ENCODE measurements at places on chromosomes 5 and 9.

GRCh38 chr5:133321833-133322420, 270.1 kb downstream of the HSPA4 start:
- DNase-seq: no peak

DNA sequence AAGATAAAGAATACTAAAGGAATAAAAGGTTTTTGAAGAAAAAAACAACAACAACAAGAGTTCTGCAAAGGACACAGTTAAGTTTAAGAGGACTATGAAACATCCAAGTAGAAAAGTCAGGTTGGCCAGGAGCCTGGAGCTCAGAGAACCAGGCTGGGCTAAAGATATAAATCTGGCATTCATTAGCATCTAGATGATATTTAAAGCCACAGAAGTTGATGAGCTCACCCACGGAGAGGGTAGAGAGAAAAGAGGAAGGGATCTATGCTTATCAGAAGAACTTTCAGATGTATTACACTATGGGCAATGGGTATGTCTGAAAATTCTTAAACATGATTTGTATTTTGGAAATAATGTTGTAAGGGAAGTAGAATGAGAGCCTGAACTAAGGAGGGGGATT, 9.9 kb downstream of the MIER3 start:
- DNase-seq: no peak

GRCh38 chr9:126763130-126763764, 41.6 kb upstream of the ZBTB43 start:
- DNase-seq: peak; percentile 11

GRCh38 chr5:40601198-40601868, 78.4 kb upstream of the PTGER4 start:
- DNase-seq: no peak

DNA sequence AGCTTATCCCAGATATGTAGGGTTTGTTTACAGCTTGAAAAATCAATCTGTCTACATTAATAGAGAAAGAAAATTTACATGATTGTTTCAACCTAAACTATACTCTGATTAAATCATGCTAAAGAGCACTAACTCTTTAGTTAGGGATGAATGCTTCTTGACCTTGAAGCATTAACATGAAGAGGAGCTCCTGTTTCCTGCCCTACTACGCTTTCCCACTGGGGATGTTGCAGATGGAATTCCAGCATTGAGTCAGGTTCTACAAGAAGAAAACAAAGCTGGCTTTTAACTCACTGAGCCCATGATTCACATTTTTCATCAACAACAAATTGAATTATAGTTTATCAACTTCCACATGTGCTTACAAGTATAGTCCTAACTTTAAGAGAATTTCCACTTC, 471.3 kb downstream of the TMEM232 start:
- DNase-seq: no peak

DNA sequence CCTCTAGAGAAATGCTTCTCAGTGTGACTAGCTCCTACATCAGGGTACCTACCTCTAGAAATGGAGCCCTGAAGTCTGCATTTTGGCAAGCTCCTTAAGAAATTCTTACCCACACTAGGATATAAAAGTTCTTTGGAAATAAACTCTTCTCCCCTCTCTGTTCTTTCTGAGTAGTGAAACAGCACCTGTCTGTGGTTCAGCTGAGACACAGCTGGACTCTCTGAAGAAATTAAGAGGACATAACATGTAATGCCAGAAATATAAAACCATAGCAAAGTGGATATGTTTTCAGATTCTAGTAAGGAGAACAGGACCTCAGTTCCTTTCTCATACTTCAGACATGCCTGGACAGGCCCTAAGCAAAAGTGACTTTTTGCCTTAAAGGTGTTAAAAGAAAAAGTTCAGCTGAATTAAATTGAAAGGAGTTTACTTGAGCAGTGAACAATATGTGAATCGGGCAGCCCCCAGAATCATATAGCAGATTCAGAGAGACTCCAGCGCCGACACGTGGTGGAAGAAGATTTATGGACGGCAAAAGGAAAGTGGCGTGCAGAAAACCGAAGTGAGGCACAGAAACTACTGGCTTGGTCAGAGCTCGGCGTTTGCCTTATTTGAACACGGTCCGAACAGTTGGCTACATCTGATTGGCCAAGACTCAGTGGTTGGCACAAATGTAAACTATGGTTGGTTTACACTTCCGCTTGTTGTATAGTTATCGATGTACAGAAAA, 64.5 kb downstream of the PRKACG start:
- DNase-seq: no peak

GRCh38 chr5:158869092-158869491, 230.6 kb downstream of the EBF1 start:
- DNase-seq: no peak

DNA sequence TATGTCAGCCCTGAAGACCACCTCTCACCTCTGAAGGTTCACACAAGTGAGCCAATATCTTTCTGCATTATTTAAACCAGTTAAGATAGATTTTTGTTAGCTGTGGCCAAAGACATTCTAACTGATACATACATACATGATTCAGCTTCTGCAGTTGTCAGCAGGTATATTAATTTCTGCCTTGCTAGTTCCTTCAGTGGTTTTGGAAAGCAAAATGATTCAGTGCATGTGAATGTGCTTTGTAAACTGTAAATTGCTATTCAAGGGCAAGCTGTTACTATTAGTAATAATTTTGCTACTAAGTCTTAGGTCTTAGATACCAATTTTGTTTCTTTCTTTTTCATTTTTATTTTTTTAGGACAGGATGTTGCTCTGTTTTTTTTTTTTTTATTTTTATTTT, 89.2 kb upstream of the ERBIN start:
- no peak for DNase-seq

DNA sequence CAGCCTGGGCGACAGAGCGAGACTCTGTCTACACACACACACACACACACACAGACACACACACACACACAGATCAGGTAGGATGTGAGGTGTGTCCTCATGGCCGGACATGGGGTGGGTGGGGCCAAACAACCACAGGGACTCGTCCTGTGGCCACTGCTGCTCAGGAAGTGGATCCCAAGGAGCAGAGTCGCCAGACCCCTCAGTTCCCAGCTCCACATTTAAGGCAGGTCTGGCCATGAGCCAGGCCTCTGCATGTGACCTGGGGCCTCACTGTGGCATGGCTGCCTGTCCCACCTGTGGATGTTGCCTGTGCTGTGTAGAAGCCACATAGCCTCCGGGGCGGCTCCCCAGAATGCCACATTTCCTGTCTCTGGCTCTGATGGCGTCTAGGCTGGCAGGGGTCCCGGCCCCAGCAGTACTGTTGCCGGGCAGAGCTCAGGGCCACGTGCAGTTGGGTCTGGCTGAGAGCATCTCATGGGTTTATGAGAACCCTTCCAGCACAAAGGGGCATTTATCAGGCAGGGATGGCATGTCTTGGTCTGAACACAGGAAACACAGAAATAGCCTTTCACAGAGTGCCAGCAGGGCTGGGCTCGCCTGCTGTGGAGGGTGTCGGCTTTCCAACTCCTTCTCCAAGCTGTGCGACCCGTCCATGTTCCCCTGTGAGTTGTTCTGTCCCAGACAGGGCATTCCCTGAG, 9.9 kb upstream of the NINJ1 start:
- peak; percentile 57 for DNase-seq

GRCh38 chr5:151040211-151040747, 19.9 kb downstream of the GPX3 start:
- DNase-seq: peak; percentile 28

DNA sequence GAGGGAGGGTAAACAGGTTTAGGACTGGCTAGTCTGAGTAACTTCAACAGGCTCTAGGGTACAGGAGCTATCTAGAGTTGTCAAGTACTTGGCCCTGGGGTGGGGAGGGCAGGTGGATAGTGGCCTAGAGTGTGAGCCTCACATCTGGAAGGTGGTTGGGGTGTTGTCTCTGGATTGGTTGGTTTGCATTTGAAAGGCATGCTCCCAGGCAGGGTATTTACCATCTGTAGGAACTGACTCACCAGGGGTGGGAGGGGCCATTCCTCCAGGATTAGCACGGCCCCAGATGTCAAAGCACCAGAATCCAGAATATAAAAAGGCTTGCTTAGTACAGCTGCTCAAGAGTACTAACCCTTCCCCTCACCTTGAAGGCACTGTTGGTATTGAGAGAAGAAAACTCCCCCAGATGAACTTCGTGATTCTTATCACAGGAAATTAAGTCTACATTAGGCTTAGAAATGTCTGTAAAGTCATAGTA, 193.3 kb downstream of the NTRK2 start:
- DNase-seq: peak; percentile 56

- peak; percentile 3 for DNase-seq
Observed at GRCh38 chr9:20980832-20981455, 50.5 kb downstream of the HACD4 start.

DNA sequence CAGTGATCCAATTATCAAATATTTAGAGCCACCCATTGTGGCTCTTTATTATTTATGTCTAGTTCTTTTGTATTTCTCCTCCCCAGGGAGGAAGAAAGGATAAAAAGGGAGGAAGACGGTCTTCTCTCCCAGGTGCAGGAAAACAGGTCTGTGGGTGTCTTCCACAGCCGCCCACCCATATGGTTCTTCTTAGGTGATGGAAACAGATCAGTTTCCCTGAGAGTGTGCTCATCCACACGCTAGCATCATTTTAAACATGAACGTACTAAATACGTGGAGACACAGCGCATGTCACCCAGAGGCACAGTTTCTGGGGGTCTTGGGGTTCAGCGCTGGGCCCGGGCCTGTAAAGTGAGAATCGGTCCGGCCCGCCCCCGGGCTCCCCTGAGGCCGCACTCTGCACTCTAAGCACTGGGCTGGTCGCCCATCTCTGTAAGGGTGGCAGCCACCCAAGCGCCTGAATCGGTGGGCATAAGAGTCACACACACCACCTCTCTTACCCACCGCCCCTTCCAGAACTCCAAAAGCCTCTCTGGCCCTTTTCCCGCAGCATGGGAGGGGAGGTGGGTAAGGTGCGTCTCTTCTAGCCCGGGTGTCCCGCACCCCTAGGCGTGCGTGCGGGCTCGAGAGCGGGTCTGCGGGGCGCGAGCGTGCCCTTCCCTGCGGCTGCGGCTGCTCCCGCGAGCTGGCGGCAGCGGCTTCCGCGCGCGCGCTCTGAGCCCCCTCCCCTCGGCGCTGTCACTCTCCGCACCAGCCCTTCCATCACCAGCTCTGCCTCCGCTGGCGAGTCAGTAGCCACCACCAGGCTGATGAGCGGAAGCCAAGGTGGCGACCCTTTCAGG, 1.3 kb downstream of the PTCH1 start:
- DNase-seq: no peak

DNA sequence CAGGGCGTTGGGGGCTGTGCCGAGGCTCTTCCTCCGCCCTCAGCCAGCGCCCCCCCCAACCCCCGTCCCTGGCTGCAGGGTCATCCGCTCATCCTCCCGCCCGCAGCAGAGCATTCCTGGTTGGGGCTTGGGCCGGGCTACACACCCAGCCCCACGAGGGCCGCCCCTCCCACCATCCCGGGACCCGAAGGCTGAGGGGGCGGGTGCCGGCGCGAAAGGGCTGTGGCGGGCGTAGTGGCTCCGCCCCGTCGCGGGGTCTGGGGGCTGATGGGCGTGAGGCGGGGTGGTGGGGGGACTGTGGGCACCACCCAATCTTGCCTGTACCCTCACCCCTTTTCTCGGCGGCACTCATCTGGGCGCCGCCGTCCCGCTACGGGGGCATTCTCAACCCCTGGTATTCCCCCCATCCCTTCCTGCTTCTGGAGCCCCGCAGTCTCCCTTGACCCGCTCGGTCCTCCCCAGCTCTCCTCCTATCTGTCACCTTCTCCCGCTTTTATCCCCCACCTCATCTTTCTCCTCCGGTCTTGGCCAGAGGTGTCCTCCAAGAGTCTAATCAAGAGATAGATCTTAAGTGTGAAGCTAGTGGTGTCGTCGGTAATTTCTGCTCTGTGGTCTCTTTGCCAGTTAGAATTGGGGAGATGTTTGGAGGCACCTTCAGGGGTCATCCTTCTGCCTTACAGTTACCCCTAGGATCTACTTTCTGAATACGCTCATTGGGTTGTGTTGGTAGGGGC, 1.6 kb downstream of the FER start:
- peak; percentile 82 for DNase-seq

DNA sequence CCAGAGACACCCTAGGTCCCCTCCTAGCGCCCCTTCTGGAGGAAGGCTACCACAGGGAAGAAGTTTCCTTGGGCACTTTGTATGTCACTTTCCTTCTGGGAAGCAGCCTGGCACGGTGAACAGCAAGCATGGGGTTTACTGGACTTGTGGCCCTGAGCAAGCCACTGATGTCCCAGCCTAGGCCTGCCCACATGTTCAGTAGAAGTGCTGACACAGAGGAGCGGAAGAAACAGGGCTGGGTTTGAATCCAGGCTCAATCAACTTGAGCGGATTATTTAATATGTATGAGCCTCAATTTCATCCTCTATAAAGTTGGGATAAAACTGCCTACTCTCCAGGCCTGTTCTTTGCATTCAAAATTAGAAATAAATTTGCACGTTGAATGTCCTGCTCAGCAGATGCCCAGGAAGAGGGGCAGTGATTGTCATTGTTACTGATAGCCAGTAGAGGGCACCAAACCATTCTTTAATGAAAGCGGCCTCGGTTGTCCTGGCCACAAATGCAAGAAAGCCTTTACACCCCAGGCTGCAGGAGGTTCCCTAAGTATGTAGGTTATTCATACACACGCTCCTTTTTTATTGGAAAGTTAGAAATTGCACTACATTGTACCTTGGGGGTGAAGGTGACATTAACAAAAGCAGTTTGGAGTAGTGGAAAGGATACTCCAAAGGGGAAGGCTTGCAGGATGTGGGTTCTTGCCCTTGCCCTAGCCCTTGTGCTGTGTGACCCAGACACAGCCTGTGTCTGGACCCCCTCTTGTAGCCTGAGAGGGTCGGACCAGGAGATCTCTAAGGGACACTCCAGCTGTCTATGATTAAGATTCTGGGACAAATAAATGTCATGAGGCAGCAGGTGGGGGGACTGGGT, 13.4 kb upstream of the XPA start:
- DNase-seq: peak; percentile 79
